ENCODE measurements at places on chromosomes 16 and 17. TPM values are rescaled to one million over a fixed set of nuclear protein-coding genes. Genes with fewer than 3 reads are reported as not detected.

DNA sequence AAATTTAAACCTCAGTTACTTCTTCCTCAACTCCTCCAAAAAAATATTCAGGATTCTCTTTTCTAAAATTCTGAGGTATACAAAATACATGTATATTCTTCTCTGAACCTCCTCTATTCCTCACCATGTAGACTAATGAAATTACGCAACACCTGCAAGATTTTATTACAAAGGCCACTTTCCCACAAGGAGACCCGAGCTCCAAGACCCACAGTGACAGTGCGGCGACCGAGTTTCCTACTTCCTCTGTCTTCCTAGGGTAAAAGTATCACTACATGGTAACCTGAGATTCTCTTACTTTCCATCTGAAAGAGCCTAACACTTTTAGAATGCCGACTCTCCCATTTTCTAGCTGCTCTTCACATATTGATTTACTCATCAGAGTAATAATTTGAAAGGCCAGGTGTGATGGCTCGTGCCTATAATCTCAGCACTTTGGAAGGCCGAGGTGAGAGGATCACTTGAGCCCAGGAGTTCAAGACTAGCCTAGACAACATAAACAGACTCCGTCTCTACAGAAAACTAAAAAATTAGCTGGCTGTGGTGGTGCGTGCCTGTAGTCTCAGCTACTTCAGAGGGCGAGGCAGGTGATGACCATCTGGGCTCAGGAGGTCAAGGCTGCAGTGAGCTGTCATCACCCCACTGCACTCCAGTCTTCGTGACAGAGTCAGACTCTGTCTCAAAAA lies 35.7 kb downstream of the CYTH1 start:
- H3K4me3 ChIP-seq = no peak overlapping the region
- no peak for DNase-seq
- peaks cover 96% of the 10 kb centered on the region for H3K4me1 ChIP-seq
- H3K27ac ChIP-seq = peak overlapping the region; percentile 87
- no peaks in the 10 kb centered on the region for H3K27me3 ChIP-seq

DNA sequence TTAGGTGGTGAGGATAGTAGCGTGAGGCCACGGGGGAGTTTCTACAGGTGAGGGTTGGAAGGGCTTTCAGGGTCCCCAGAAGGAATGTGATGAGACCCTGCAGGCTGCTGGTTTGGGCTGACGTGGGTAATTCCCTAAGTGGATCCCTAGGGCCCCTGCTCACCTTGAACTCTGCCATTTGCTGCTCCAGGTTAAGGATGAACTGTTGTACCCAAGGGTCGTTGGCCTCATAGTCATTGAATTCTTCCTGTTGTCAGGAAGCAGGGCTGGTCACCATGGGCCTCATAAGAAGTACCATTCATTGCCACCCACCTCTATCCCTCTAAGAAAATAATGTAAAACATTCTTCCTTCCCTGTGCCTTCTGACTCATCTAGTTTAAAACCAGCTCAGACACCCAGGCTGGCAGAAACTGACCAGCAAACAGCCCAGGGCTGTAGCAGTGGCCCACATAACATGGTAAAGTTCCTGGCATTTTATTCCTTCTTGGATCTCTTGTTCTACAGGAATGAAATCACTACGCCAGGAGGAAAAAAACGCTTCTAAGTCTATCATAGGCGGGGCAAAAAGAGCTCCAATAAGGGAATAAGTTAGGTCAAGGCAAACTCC lies 27.6 kb downstream of the FCSK start:
- H3K27me3 ChIP-seq = no peaks in the 10 kb centered on the region
- no peak overlapping the region for H3K27ac ChIP-seq
- peaks cover 62% of the 10 kb centered on the region for H3K36me3 ChIP-seq
- H3K4me1 ChIP-seq = no peaks in the 10 kb centered on the region
- H3K4me3 ChIP-seq = no peak overlapping the region

DNA sequence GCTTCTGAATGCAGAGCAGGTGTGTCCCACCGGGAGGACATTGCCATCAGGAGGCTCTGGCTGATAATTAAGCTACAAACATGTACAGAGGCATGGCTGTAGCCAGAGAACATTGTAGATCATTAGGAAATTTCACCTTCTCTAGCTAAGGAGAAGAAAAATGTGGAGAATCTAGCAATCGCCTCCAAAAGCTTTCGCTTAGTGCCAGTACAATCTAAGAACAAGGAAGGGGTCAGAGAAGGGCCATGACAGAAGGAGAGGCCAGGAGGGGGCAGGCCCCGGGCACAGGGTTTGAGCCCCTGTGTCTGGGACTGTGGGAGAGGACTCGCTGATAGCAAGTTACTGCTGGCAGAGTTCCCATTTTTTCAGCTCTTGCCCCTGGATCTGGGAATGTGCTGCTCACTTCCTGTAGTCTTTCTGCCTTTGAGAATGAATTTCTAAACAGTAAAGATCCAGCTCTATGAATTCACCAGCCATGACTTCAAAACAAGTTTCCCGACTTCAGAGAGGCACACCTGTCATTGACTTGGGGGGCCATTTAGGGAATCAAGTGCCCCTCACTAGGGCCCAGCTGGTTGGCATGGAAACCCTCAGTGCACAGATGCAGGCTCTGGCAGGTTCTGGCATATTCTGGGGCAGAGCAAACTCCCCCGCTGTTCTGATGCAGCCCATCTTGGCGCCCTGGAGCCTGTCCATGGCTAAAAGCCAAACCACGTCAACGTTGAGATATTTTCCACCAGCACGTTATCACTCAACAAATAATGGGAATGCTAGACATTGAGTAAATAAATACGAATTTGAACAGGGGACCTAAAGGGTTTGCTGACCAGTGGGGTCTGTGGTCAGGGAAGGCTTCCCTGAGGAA lies 59.5 kb upstream of the CACNG4 start:
- H3K4me3 ChIP-seq = no peak overlapping the region
- H3K36me3 ChIP-seq = no peaks in the 10 kb centered on the region
- H3K4me1 ChIP-seq = peaks cover 2% of the 10 kb centered on the region
- no peak for DNase-seq
- peaks cover under 1% of the 10 kb centered on the region for H3K27me3 ChIP-seq

GRCh38 chr16:54073356-54073755 lies 213.2 kb downstream of the IRX3 start:
- no peak overlapping the region for H3K27ac ChIP-seq
- no peaks in the 10 kb centered on the region for H3K4me1 ChIP-seq
- H3K4me3 ChIP-seq = no peak overlapping the region
- H3K27me3 ChIP-seq = no peaks in the 10 kb centered on the region
- H3K36me3 ChIP-seq = peaks cover 2% of the 10 kb centered on the region
- DNase-seq = no peak

- no peak overlapping the region for H3K4me3 ChIP-seq
- no peaks in the 10 kb centered on the region for H3K4me1 ChIP-seq
- DNase-seq = no peak
Observed at GRCh38 chr17:4109449-4109848, 33.4 kb downstream of the ZZEF1 start.

GRCh38 chr16:54336631-54337204 lies 50.1 kb upstream of the IRX3 start:
- H3K27ac ChIP-seq = no peak overlapping the region
- H3K36me3 ChIP-seq = no peaks in the 10 kb centered on the region
- H3K4me3 ChIP-seq = no peak overlapping the region

DNA sequence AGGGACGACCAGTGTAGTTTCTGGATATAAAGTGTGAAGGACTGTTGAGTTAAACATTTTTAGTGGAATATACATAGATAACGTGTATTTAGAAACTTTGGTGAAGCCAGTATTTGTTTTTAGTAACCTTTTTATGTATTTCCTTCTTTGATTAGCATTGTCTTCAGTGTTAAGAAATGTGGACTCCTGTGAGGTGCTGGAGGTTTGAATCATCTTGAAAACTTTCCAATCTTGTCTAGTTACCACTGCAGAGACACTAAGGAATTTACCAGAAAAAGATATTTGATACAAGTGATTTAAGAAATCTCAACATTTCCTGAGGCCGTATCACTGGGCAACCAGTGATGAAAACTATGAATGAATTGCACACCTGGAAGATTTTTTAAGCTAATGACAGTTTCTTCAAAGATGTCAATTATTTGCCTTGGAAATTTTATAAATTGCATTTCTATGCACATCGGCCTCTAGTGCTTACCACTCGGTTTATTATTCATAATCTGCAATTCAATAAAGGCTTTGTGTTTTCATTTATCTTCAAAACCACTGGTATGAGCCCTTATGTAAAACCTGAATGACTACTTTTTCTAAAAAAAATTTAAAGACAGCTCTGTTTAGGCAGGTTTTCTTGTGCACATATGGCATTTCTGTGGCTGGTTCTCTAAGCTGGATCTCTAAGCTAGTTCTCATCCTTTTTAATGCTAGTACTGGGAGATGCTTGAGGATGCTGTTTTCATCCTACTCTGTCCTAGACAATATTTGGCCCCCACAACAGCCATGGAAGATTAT lies 31.4 kb upstream of the ADCY7 start:
- H3K27me3 ChIP-seq = no peaks in the 10 kb centered on the region
- H3K4me3 ChIP-seq = no peak overlapping the region
- no peak for DNase-seq
- peaks cover 11% of the 10 kb centered on the region for H3K36me3 ChIP-seq
- H3K27ac ChIP-seq = no peak overlapping the region

- peaks cover 25% of the 10 kb centered on the region for H3K36me3 ChIP-seq
- peaks cover 9% of the 10 kb centered on the region for H3K27me3 ChIP-seq
- peaks cover 39% of the 10 kb centered on the region for H3K4me1 ChIP-seq
- H3K4me3 ChIP-seq = no peak overlapping the region
- DNase-seq = no peak
Observed at GRCh38 chr16:678209-678857, 1.9 kb upstream of the STUB1 start.

GRCh38 chr17:74403512-74404137 lies 28.3 kb upstream of the GPRC5C start:
- no peak overlapping the region for H3K4me3 ChIP-seq
- H3K27me3 ChIP-seq = peaks cover 6% of the 10 kb centered on the region
- H3K4me1 ChIP-seq = no peaks in the 10 kb centered on the region
- no peak for DNase-seq
- no peaks in the 10 kb centered on the region for H3K36me3 ChIP-seq

- H3K27ac ChIP-seq = no peak overlapping the region
- peak overlapping the region; percentile 64 for H3K4me3 ChIP-seq
- no peaks in the 10 kb centered on the region for H3K36me3 ChIP-seq
- peaks cover 21% of the 10 kb centered on the region for H3K4me1 ChIP-seq
- H3K27me3 ChIP-seq = peaks cover 20% of the 10 kb centered on the region
Observed at GRCh38 chr16:49858200-49859124, 2.5 kb upstream of the ZNF423 start.

DNA sequence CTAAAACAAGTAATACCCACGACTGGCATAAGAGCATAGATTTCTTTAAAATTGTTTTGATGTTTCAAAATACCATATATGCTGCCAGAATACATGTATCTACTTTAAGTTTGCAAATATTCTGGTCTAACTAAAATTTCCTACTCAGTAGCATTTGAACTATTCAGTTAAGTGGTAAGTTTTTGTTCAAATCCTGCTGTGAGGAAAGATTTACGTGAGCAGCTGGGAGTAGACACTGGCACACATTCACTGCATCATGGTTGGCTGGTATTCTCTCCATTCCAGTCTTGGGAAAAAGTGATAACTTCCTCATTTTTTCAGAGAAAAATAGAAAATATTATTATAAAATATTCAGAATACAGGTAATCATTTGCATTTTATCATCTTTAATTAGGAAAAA lies 133.6 kb downstream of the SKAP1 start:
- no peak overlapping the region for H3K27ac ChIP-seq
- H3K27me3 ChIP-seq = no peaks in the 10 kb centered on the region
- H3K4me1 ChIP-seq = peaks cover 24% of the 10 kb centered on the region
- DNase-seq = no peak
- H3K4me3 ChIP-seq = no peak overlapping the region
- peaks cover 3% of the 10 kb centered on the region for H3K36me3 ChIP-seq

- no peak for DNase-seq
- peaks cover 2% of the 10 kb centered on the region for H3K36me3 ChIP-seq
- no peak overlapping the region for H3K27ac ChIP-seq
- H3K27me3 ChIP-seq = no peaks in the 10 kb centered on the region
- no peak overlapping the region for H3K4me3 ChIP-seq
- H3K4me1 ChIP-seq = peaks cover 16% of the 10 kb centered on the region
Observed at GRCh38 chr17:39328815-39329214, 72.6 kb downstream of the FBXL20 start.

GRCh38 chr17:55926276-55926990 lies 175.6 kb downstream of the PCTP start:
- peaks cover 4% of the 10 kb centered on the region for H3K27me3 ChIP-seq
- H3K4me3 ChIP-seq = no peak overlapping the region
- H3K36me3 ChIP-seq = no peaks in the 10 kb centered on the region
- H3K27ac ChIP-seq = no peak overlapping the region

DNA sequence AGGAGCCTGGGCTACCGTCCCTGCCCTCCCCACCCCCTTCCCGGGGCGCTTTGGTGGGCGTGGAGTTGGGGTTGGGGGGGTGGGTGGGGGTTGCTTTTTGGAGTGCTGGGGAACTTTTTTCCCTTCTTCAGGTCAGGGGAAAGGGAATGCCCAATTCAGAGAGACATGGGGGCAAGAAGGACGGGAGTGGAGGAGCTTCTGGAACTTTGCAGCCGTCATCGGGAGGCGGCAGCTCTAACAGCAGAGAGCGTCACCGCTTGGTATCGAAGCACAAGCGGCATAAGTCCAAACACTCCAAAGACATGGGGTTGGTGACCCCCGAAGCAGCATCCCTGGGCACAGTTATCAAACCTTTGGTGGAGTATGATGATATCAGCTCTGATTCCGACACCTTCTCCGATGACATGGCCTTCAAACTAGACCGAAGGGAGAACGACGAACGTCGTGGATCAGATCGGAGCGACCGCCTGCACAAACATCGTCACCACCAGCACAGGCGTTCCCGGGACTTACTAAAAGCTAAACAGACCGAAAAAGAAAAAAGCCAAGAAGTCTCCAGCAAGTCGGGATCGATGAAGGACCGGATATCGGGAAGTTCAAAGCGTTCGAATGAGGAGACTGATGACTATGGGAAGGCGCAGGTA lies 762 bp downstream of the CDK12 start:
- no peak for DNase-seq
- peak overlapping the region; percentile 97 for H3K4me3 ChIP-seq
- H3K27me3 ChIP-seq = no peaks in the 10 kb centered on the region
- peaks cover 29% of the 10 kb centered on the region for H3K36me3 ChIP-seq
- H3K27ac ChIP-seq = peak overlapping the region; percentile 98

- H3K4me1 ChIP-seq = no peaks in the 10 kb centered on the region
- no peaks in the 10 kb centered on the region for H3K27me3 ChIP-seq
- no peak overlapping the region for H3K27ac ChIP-seq
- no peaks in the 10 kb centered on the region for H3K36me3 ChIP-seq
Observed at GRCh38 chr17:71548540-71549190, 572.2 kb upstream of the SOX9 start.

- H3K27me3 ChIP-seq = no peaks in the 10 kb centered on the region
- no peaks in the 10 kb centered on the region for H3K4me1 ChIP-seq
- DNase-seq = no peak
- no peak overlapping the region for H3K27ac ChIP-seq
- no peaks in the 10 kb centered on the region for H3K36me3 ChIP-seq
- no peak overlapping the region for H3K4me3 ChIP-seq
Observed at GRCh38 chr16:19014461-19014860, 30.7 kb downstream of the TMC7 start.

Gene LITAFD
- not detected for total RNA-seq

Gene RRAD
- total RNA-seq = not detected

Gene CBFB
- 67.3 TPM for total RNA-seq

Gene CRISPLD2
- total RNA-seq = not detected

Gene CCDC92B
- not detected for total RNA-seq

Measured in activated B cell treated with CpG ODN at 0.5 μM for 24 hours (primary cell).